H1 (cell line): ENCODE measurements at places on chromosomes 5 and 9. TPM values are rescaled to one million over a fixed set of nuclear protein-coding genes. Genes with fewer than 3 reads are reported as not detected.

NME5 gene
- total RNA-seq: 0.63 and 0.89 TPM in 2 replicates

LSM11 gene
- total RNA-seq: 3.4 and 3.9 TPM in 2 replicates

DNA sequence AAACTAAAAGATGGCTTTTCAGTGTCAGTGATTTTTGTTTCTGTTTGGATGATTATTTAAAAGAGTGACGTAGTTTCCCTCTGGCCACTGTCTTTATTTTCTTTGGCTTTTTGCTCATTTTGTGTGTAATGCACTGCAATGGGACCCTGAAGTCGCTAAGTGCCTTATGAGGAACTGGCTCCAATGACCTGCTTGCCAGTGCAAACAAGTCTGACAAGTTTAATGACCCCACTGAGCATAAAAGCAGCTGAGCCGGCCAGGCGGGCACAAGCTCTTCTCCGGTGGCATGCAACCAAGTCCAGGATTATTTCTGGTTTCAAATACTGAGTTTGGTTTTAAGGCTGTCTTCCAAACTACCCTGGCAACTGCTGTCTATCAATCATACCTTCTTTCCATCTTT, 15.6 kb upstream of the GNA14 start:
- no peak for DNase-seq
- no peak overlapping the region for H3K4me3 ChIP-seq
- H3K36me3 ChIP-seq: no peaks in the 10 kb centered on the region
- no peaks in the 10 kb centered on the region for H3K27me3 ChIP-seq

- DNase-seq: no peak
- H3K27ac ChIP-seq: no peak overlapping the region
- H3K4me1 ChIP-seq: no peaks in the 10 kb centered on the region; the same call in 1 of the 2 replicates
- no peaks in the 10 kb centered on the region for H3K27me3 ChIP-seq
- no peak overlapping the region for H3K4me3 ChIP-seq
- H3K36me3 ChIP-seq: no peaks in the 10 kb centered on the region
Observed at GRCh38 chr5:113188436-113188835, 211.8 kb downstream of the DCP2 start.

DNA sequence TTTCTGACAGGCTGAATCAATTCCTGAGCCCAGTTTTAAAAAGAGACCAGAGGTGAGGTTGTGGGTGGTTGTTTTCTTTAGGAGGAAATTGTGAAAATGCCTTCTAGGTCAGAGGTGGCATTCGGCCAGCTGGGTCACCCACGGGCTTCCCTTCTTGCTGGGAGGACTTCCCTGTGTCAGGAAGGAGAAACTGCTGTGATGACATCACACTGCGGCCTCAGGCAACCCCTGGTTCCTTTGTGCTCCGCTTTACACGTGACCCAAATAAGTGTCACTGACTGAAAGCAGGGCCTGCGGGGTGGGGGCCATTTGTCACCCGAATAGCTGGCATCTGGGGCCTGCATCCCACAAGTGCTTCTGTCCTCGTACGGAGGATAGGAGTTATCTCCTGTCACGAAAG, 39.7 kb downstream of the FABP6 start:
- no peak for DNase-seq
- H3K27me3 ChIP-seq: no peaks in the 10 kb centered on the region
- H3K36me3 ChIP-seq: no peaks in the 10 kb centered on the region
- peaks cover 29% of the 10 kb centered on the region for H3K4me1 ChIP-seq
- H3K27ac ChIP-seq: no peak overlapping the region
- H3K4me3 ChIP-seq: no peak overlapping the region

DNA sequence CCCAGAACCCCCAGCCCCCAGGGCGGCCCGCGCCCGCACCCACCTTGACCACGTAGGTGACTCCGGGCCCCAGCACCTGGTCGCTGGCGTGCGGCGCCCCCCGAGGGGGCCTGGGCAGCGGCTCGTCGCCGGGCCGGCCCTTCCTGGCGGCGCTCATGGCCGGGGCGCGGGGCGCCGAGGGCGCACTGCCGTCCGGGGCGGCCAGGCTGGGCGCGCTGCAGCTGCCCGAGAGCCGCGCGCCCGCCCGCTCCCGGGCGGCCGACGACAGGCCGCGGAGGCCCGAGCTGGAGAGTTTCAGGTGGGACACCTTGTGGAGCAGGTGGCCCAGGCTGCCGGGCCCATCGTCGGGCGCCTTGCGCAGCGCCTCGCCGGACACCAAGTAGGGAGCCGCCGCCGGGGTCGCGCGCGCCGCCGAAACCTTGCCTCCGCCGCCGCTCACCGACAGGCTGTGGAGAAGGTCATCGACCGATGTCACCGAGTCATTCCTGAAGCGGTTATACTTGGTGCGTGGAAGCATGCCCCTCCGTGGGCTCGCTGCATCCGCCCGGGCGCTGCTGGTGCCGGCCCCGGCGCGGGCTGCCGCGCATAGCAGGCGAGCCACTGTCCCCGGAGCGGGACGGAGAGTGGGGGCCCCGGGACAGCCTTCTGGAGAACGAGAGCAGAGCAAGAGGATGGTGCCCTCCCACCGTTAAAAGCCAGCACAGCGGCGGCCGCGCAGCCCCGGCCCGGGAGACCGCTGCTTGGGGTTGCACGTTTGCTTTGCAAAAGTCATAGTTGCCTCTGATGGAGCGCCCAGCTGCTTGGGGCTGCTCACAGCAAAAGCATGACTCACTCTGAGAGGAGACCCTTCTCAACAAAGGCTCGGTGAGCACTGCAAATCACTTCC, at the start of gene SHC3:
TSS of gene SHC3 (minus strand) at position 875 of the 886 bp plus-strand sequence. CDS start at position 517, 358 bp downstream.
- no peak within 1 kb of the TSS for H3K27ac ChIP-seq
- peaks cover 21% of the 10 kb centered on the region for H3K4me1 ChIP-seq
- no peaks in the 10 kb centered on the region for H3K36me3 ChIP-seq
- H3K27me3 ChIP-seq: peaks cover 36% of the 10 kb centered on the region
